ENCODE measurements at places on chromosomes 1 and 21.

DNA sequence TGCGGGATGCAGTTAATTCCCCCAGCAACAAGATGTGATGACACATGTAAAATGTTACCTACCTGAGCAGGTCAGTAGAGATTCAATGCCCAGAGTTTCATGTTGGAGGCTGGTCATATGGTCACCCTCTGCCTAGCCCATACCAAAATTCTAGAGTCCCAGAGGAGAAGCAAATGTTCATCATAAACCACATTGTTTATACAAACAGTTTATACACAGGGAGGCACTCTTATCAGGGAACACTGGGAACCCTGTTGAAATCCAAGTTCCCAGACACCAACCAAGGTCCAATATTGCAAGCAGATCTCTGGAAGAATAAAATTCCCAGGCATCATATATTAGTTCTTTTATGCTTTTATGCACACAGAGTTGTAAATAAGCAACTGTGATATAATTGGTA, 10.5 kb downstream of the HAO2 start:
- no peak for DNase-seq

DNA sequence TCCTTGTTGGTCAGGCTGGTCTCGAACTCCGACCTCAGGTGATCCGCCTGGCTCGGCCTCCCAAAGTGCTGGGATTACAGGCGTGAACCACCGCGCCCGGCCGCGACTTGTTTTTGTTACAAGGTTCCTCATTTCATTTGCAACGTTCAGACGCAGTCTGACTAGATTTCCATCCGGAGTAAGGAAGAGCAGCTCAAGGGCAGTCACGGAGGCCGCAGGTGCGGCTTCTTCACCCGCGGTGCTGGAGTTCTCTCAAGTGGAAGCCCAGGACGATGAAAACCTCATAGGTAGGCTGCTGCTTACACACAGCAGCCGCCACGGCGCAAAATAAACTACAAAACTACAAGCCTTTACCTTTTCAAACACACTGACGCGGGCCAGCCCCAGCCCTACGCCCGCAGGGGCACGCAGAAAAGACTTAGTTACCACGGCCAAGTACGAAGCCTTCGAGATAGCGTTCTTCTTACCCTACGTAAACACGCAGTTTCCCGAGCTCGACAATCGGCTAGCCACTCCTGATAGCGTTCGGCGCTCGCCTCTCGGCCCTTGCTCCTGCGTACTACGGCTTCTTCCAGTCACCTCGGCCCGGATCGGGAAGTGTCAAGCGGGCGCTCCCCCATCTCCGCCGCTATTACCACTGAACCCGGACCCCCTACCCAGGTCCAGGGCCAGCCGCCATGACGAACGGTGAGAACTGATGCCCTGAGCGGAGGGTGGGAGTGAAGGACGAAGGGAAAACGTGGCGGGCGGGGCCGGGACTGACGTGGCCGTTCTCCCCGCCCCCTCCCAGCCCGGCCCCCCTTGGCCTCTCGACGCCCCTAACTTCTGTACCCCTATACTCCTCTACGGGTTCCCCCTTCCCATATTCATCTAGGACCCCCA, at the start of gene TMEM167B:
Gene TMEM167B, plus strand, starts transcription at position 569 of the 882 bp plus-strand sequence. Its CDS starts 109 bp downstream, at position 678.
- DNase-seq = peak; percentile 73

GRCh38 chr1:53270107-53270506, 31.8 kb upstream of the MAGOH start:
- DNase-seq = no peak

DNA sequence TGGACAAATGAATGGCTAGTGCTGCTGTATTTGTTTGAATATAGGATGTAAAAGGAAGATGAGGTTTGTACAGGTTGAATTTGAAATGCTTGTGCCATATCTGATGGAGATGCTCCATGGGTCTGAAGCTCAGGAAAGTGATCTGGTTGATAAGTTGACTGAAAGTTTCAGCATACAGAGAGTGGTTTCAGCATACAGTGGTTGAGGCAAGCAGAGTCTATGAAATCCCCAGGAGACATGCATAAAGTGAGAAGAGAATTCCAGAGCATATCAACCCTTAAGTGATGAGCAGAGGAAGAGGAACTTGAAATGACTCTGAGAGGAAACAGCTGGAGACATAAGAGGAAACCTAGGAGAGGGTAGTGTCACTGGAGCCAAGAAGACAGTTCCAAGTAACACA, 21.7 kb downstream of the TCHHL1 start:
- no peak for DNase-seq

GRCh38 chr1:92921031-92922023, 39.9 kb downstream of the DIPK1A start:
- no peak for DNase-seq

DNA sequence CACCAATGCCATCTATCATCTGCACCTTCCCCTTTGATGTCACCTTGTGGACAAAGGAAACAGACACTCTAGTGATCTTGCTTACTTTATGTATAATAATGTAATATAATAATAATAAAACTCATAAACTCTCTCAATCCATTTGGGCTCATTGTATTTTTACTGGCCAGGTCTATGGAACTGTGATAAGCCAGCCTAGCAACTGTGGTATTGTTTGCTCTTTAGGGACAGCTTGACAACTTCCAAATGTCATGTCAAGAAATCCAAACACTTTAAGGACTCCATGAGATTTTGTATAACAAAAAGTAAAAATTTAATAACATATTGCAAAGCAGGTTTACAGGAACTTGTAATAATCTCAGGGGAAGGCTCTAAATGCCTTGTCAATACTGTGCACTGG, 1163.4 kb upstream of the TMPRSS15 start:
- DNase-seq = no peak

DNA sequence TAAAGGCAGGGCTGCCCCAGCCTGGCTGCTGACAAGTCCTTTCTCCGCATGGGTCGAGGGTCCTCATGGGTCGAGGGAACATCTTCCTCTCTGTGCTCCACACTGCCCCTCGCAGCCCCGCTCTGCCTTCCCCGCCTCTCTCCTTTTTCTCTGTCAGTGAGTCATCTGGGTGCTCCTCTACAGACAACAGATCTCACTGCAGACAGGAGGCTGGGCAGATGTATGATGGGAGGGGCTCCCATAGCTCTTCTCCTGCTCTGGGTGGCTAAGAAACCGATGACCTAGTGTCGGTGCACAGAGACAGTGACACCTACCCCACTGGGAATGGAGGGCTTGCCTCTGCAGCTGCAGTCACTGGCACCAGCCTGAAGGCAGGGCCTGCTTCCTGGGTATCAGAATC, 5.5 kb downstream of the KCNA10 start:
- no peak for DNase-seq

DNA sequence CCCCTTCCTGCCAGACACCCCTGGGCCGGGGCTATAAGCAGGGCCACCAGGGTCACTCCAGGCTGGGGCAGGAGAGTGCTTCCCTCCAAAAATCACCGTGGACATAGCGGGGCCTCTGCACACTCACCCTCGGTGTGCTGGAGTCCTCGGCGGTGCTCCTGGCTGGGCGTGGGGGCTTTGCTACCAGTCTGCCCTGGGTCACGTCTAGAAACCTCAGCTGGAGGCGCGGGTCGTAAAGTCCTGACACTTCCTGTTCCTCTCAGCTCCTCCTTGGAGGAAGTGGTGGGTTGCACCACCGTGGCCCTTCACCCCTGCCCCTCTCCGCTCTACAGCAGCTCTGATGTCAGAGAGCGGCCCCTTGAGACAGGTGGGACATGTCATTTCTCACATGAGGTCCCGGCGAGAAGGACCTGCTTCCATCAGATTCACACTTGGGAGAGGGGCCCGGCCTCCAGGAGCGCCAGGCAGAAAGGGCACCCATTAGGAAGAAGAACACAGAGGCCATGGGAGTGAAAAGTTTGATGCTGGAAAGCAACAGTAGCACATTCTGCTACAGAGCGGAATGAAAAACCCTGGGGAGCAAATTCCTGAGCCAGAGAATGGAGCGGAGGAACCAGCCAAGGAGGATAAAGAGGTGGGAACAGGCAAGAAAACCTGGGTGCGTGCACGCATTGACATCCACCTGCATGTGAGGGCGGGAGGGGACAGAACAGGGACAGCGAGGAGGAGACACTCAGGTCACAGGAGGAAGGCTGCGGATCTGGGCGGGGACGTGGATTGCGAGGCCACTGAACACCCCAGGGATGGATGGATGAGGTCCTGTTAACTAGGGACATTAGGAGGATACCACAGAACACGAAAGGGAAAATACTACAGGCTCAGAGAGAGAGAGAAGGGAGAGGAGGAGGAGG, at the start of gene ITGB2:
Gene ITGB2, minus strand, starts transcription at position 206 of the 911 bp plus-strand sequence. CDS start 10,117 bp downstream, outside the sequence.
- DNase-seq = no peak

GRCh38 chr1:165992533-165992932, 165.1 kb downstream of the UCK2 start:
- no peak for DNase-seq

DNA sequence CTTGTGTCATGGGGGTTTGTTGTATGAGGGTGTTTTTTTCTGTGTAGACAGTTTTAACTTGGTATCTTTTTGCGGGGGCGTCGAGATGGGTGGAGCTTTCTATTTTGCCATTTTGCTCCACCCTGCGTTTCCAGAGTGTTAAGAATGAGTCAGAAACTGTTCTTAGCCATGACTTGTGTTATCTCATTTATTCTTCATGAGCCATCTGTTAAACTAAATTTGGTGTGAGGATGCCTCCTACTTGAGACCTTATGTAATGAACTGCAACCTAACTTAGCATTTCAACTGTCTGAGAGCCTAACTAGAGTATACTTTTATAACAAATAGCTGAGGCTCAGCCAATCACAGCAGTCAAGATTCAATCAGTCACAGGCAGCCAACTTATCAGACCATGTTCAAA, 1873.5 kb downstream of the NCAM2 start:
- DNase-seq = no peak

DNA sequence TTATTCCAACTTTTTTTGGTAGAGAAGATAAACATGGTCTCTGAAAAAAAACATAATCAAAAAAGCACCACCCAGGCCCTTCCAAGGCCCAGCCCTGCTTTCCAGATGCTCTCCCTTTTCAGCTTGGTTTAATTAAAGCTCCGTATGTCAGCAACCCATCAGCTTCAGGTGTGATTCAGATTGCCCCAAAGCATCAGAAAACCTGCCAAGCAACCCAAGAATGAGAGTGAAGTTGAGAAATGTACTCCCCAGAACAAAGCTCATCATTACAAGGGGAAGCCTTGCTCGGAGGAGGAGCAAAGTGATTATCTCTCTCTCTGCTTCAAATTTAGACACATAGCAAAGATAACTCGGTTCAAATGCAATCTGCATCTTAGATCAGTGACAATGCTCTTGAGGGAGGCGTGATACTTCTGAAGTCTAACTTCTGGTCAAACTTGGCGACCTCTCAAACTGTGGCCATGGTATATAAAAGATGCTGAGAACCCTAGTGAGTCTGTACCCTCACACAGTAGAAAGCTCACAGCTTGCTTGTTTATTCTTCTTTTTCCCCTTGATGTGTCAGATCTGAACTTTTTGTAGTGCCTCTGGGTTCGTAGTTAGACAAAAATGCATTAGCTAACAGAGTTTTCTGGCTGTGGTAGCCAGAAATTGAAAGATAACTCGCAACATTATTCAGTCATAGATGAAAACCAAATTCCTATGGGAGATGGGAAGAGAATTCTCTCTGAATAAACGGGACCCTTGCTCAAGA, 63.3 kb upstream of the ZC3H11B start:
- DNase-seq = no peak

DNA sequence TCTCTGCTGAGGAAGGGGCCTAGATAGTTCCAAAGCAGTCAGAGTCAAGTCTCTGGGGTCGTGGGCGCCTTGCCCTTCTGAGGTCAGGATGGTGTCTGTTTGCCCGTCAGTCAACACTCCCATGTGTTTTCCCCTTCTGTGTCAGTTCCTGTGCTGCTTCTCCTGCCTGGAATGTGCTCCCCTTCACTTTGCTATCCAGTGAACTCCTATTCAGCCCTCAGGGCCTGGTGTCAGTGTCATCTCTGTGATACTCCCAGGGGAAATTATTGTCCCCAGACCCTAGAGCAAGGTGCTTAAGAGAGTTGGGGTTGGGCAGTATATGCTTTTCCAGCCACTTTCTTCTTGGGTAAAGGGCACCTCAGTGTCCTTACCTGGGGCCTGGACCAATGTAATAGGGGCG, 45.8 kb upstream of the SYNC start:
- DNase-seq = no peak

- no peak for DNase-seq
These were observed 5.2 kb upstream of the PIGC start for GRCh38 chr1:172448995-172449584.
